Keratinocyte (primary cell): ENCODE measurements at places on chromosomes 12 and 14. TPM values are rescaled to one million over a fixed set of nuclear protein-coding genes. Genes with fewer than 3 reads are reported as not detected.

KRT86 gene
- polyA plus RNA-seq = 0.03 TPM in 1 of 3 replicates, not detected in the others

BBOF1 gene
- 1.9 to 3.0 TPM (median 2.7 TPM) in 3 replicates for polyA plus RNA-seq

C12orf50 gene
- polyA plus RNA-seq = not detected in 3 replicates

LALBA gene
- polyA plus RNA-seq = not detected in 3 replicates

- no peak overlapping the region for H3K4me3 ChIP-seq
- H3K27me3 ChIP-seq = no peaks in the 10 kb centered on the region
- no peaks in the 10 kb centered on the region for H3K4me1 ChIP-seq
- no peaks in the 10 kb centered on the region for H3K36me3 ChIP-seq
- no peak for DNase-seq
- no peak overlapping the region for H3K27ac ChIP-seq
Measured at GRCh38 chr12:116759783-116760621, 21.9 kb downstream of the RNFT2 start.

DNA sequence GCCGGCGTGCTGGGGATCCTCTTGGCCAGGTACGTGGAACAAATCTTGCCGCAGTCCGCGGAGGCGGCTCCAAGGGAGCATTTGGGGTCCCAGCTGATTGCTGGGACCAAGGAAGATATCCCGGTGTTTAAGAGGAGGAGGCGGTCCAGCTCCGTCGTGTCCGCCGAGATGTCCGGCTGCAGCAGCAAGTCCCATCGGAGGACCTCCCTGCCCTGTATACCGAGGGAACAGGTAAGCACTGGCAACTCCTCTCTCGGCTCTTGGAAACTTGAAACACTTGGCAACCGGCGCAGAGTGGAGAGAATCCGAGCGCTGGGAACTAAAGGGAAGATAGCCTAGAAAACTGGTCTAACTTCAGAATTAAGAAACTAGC is 1.7 kb downstream of the PDE3A start:
- H3K36me3 ChIP-seq = no peaks in the 10 kb centered on the region
- H3K4me3 ChIP-seq = peak overlapping the region; percentile 22
- peaks cover 4% of the 10 kb centered on the region for H3K4me1 ChIP-seq
- H3K27ac ChIP-seq = no peak overlapping the region

- H3K4me3 ChIP-seq = peak overlapping the region; percentile 24
- no peaks in the 10 kb centered on the region for H3K36me3 ChIP-seq
- peak overlapping the region; percentile 56 for H3K27ac ChIP-seq
- H3K4me1 ChIP-seq = peaks cover 20% of the 10 kb centered on the region
- DNase-seq = no peak
Measured at GRCh38 chr12:9872162-9872561, 3.0 kb upstream of the CLEC2B start.

DNA sequence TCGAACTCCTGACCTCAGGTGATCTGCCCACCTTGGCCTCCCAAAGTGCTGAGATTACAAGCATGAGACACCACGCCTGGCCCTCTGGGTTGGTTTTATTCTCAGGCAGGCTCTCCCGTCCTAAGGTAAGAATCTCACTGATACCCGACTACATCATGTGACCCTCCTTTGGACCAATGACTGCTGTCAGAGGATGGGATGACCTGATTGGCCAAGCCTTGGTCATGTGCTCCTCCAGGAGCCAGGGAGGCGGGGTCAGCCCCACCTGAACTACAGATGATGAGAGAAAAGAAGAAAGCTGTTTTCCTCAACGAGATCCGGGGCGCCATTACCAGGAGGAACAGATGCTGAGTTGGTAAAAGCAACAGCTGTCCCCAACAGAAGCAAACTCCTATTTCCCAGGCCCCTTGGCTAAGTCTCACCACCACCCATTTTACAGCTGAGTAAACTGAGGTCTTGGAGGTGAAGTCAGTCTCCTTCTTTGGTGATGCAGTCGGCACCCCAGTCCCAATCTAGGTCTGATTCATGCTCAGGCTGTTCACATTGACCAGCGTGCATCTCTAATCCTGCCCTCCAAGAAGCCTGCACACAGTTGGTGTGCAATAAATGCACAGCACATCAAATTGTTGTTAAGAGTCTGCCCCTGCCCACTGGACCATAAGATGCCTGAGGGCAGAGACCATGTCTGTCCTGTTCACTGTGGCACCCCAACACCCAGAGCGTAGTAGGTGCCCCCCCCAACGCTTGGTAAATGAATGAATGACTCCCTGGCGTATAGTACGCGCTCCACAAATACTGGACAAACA is 118.8 kb downstream of the SCARB1 start:
- no peaks in the 10 kb centered on the region for H3K36me3 ChIP-seq
- peaks cover 16% of the 10 kb centered on the region for H3K27me3 ChIP-seq
- H3K4me1 ChIP-seq = peaks cover 15% of the 10 kb centered on the region

DNA sequence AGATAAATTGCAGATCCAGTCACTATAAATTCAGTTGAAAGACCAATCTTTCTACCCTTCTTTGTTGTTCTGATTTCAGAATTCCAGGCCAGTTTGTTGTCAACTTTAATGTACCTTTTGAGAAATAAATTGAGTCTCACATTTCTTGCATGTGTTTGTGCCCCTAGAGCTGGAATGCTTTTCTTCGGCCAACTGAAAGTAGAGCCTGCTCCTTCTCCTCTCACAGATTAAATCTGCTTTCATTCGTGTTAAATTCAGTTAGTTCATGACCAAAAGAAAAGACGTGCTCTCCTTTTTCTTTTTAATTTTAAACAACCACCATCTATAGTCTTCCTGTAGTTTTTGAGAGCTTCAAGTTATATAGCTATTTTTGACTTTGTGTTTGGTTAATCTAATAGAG is 22.9 kb downstream of the SOCS2 start:
- no peak for DNase-seq
- no peak overlapping the region for H3K27ac ChIP-seq

GRCh38 chr14:93606091-93606490 is 175.4 kb downstream of the UNC79 start:
- H3K4me1 ChIP-seq = no peaks in the 10 kb centered on the region
- H3K27me3 ChIP-seq = no peaks in the 10 kb centered on the region
- H3K36me3 ChIP-seq = no peaks in the 10 kb centered on the region
- H3K4me3 ChIP-seq = no peak overlapping the region
- no peak overlapping the region for H3K27ac ChIP-seq

DNA sequence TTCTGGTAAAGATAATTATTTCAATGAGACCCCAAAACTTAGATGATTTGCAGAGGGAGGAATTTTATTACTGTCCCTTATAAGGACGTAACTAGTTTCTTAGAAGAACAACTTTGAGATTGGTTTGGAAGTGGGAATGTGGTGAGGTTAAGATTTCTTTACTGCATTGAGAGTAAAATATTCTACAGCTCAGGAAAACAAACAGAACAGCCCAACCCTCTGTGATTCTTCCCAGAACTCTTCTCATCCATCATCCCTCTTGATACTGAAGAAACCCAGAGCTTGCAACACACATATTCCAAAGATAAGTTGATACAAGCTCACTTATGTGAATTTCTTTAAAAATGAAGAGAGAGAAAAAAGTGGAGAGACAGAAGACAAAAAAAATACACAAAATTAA is 234.2 kb downstream of the CRADD start:
- no peak overlapping the region for H3K4me3 ChIP-seq
- H3K4me1 ChIP-seq = peaks cover 9% of the 10 kb centered on the region
- H3K27ac ChIP-seq = no peak overlapping the region
- H3K27me3 ChIP-seq = no peaks in the 10 kb centered on the region
- H3K36me3 ChIP-seq = no peaks in the 10 kb centered on the region
